Stimulated activated CD8-positive, alpha-beta memory T cell treated with anti-CD3 and anti-CD28 coated beads, Interleukin-15, amount 100 ng/mL, for 48 hours (primary cell): ENCODE measurements at places on chromosomes 2 and 18.

- DNase-seq: no peak
Measured at GRCh38 chr2:41933585-41934320, 114.1 kb upstream of the PKDCC start.

DNA sequence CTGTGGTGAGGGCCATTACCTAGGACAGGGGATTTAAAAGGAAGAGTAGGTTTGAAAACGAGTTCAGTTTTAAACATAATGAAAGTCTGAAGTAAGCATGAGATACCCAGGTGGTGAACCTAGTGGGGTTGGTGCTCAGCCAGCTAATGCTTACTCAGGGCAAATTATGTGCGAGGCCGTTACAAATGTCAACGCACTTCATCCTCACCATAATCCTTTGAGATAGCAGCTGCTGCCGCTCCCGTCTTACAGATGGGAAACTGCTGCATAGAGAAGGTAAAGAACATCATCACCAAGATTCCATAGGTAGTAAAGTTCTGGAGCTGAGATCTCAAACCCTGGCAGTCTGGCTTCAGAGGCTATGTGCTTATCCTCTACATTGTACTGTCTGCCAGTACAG is 209.0 kb downstream of the DYM start:
- DNase-seq: no peak

- DNase-seq: no peak
Measured at GRCh38 chr2:229713371-229714079, 830 bp downstream of the DNER start.

- DNase-seq: peak; percentile 4
Measured at GRCh38 chr18:69838620-69839411, 108.9 kb downstream of the CD226 start.

GRCh38 chr18:34928088-34928753 is 113.0 kb upstream of the MAPRE2 start:
- DNase-seq: no peak

DNA sequence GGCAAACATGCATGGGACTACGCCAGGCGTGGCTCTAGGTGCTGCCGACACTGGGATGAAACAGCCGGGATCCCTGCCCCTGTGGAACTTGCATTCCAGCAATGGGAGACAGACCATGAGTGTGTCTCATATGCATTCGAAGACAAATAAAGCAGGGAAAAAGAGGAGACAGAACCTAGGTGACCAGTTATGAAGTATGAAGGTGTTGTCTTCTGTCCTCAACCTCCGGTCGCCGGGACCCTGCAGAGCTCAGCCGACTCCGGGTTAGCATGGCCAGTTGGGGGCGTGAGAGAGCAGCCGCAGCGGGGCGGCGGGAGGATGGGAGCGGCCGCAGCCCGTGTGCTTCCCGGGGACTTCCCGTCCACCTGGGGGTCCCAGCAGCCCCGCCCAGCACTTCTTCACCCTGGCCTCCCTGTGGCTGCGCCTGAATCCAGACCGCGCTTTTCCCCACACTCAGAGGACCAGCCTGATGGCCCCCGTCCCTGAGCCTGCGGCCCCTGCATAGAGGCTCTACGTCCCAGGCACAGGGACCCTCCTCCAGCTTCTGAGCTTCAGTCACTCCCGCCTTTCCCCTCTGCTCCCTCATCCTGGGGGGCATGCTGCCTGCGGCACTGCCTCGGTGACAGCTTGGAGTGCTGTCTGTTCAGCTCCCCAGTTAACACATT is 11.4 kb downstream of the ID2 start:
- no peak for DNase-seq

DNA sequence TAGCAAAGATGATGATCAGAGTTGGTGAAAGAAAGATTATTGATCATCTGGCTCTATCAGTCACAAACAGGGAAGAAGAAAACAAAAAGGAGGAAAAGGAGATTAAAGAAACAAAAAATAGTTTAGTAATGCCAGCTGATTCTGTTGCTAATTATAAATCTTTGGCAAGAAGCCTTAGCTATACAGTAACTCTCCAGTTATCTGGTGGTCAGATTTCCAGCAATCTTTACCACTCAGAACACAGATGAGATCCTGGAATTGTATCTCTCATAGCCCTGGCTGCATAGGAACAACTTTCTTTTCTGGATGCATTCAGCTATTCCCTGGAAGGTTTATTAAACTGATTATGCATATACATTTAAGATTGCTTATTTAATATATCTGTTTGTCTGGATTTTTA is 256.8 kb upstream of the ZEB2 start:
- no peak for DNase-seq

DNA sequence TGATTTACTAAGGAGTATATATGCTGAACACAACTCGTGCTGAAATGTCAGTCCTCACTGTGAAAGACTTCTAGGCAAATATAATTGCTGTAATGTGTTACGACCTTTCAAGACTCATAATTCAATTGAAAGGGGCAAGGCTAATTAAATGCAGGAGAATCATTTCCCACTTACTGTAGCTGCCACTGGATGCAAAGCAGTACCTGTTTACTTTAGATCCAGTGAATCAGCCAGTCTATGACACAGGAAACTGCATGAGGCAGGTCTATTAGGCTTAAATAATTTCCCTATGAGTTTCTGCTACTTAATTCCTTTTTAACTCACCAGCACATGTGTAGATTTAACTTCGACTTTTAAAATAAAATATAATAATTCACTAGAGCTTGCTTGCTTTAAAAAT is 125.6 kb downstream of the CTNNA2 start:
- no peak for DNase-seq

- DNase-seq: no peak
Measured at GRCh38 chr18:51164761-51165281, 32.7 kb downstream of the MEX3C start.

DNA sequence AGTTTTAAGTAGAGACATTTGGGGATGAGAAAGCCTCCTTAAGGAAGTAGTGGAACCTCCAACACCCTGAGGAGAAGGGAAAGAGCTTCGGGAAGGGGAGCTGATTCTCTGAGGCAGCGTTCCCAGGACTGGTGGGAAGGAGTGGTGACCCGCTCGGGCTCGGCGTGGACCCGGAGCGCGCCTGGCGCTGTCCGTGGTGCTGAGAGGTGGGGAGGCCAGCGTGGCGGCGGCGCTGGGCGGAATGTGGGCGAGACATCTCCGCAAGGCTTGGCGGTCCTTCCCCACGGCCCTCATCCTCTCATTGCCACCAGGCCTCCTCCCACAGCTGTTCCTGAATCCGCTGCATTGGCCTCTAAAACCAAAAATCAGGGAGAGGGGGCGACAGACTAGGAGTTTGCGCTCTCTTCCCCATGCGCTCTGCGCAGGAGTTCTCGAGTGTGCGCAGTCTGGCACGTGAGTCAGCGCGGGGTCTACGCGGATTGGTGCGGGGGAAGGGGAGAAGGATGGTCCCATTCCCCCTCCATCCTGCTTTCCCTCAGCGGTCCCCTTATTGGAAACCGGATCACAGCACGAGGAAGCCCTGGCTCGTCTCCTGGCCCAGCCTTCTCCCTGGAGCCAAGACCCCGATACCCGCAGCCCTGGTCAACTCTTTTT is 857 bp downstream of the RESP18 start:
- DNase-seq: no peak

GRCh38 chr2:195472501-195473234 is 184.4 kb upstream of the SLC39A10 start:
- DNase-seq: no peak

- no peak for DNase-seq
Measured at GRCh38 chr2:200383380-200384110, 77.1 kb downstream of the SPATS2L start.

- DNase-seq: no peak
Measured at GRCh38 chr18:68176901-68177300, 538.0 kb downstream of the TMX3 start.

GRCh38 chr18:3815991-3816390 is 366.0 kb downstream of the TGIF1 start:
- DNase-seq: no peak

- DNase-seq: peak; percentile 99
Measured at GRCh38 chr2:112275311-112275886, at the start of gene ZC3H6. Gene ZC3H6, plus strand, starts transcription at chr2:112275597. Its CDS starts 398 bp downstream, at chr2:112275995.

- DNase-seq: no peak
Measured at GRCh38 chr2:187719510-187719909, 165.3 kb upstream of the TFPI start.

GRCh38 chr2:230158468-230158867 is 61.3 kb downstream of the SP110 start:
- no peak for DNase-seq

- no peak for DNase-seq
Measured at GRCh38 chr2:230890646-230891045, 25.9 kb downstream of the ITM2C start.

- no peak for DNase-seq
Measured at GRCh38 chr18:22703883-22704585, 229.1 kb upstream of the RBBP8 start.

GRCh38 chr2:38631976-38632375 is 29.2 kb upstream of the HNRNPLL start:
- no peak for DNase-seq

DNA sequence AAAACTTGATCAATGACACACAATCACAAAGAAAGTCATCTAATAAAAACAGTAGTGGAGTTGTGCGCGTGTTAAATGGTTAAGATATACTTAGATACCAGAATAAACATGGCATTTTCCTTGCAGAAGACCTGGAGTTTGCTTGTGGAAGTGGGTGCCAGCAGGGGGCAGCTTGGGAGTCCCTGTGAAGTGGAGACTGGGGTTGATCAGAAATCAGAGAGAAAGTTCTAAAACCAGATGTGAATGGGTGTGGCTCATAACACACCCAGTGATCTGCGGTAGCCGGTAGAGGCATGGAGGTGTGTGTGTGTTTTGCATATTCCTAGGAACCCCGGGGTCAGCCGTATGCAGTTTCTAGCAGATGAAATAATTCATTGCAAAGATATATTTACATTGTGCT is 300.1 kb upstream of the TRIB2 start:
- no peak for DNase-seq

DNA sequence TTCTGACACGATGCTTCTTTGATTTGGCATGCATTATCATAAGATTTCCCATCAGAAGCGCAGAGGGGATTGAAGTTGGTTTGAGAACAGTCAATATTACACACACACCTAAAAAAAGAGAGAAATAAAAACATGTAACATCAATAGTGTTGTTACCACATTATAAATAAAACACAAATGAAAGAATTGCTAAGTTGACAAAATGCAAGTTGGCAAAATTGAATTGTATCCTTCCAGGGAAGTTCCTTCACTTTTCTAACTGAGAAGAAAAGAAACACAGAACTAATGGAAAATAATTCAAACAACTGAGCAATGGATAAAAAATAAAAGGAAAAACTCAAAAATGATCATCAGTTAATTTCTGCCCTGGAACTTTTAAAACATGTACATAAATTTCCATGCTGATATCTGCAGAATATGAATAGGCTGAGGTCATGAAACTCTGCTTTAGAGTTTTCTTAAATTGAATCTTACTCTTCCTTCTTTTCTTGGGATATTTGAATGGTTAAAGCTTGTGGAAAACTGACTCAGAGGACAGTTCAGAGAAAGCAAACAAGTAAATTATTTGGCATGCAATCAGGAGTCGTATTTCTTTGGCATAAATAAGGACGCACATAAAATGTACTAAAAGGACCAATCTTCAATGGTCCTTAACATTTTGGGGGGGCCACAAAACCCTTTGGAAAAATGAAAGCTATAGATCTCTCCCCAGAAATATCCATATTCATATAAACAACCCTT is 152.4 kb upstream of the CAVIN2 start:
- DNase-seq: no peak

DNA sequence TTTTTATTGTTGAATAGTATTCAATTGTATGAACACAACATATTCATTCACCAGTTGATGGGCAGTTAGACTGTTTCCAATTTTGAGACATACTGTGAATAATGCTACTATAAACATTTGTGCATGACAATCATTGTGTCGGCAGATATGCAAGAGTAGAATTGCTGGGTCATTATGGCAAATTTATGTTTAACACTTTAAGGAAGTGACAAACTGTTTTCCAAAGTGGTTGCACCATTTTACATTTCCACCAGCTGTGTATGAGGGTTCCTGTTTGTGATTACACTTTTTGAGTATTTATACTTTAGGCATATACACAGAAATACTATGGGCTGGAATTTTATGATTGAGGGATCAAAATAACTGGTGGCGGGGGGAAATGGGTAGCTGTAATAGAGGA is 61.2 kb downstream of the MAP4K3 start:
- no peak for DNase-seq

DNA sequence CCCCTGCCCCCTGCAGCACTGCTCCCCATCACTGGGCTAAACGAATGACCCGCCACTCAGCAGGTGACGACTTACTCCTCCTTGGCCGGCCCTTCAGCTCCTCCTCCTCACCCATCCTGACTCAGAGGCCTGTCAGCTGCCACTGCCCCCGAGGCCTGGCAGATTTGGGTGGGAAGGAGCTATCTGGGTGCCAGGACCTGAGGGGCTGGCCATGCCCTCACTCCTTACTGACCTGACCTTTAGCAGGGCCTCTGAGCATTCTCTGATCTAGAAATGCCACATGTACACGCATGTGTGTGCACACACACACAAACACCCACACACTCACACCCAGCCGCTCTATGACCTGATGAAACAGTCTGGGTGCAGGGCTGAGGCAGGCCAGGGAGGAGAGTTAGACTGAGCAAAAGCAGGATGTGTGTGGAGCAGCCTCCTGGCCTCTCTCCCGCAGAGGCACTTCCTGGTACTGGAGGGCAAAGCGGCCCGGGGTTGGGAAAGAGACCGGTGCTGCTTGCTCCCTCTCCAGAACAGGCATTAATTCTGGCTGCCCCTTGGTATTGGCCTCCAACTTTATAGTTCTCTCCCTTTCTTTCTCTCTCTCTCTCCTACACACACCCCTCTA is 68.0 kb downstream of the ZFP36L2 start:
- peak; percentile 55 for DNase-seq

DNA sequence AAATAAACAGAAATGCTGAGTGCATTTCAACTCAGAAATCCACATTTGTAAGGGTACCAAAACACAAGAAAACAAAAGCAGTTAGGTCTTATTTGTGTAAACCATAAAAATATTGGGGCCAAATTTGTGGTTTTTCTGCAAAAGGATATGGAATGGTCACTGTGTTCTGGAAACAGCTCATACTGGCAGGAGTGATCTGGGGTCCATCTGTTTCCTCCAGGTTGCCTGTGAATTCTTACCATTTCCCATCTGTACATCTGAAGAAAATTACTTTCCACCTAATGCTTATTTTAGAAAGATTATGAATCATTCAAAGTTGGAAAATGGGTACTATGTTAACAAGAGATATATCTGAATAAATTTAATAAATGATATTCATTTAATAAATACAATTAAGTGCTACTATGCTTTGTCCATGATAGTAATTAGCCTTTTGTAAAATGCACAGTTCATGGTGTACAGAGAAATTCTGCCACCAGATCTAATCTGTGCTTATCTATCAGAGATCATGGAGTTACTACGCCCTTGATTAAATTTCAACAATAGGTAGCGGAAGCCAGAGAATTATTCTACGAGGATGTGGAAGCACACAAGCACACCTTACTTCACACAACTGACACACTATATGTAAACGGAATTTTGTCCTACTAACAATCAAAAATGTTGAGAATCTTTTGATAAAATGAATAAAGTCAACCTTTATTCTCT is 10.9 kb downstream of the ALS2 start:
- DNase-seq: no peak
